ENCODE measurements at places on chromosomes 4 and X.

DNA sequence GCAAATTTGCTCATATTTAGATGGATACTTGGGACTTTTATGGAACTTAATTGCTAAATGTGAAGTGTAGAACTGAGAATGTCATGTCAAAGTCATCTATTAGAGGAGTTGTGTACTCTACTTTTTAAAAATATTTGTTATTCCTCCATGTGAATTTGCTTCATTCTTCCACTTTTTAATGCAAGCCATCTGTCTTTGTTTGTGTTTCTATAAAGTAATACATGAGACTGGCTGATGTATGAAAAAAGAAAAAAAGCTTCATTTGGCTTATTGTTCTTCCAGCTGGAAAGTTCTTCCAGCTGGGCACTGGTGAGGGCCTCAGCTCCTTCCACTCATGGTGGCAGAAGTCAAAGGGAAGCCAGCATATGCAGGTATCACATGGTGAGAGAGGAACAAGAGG lies 114.6 kb upstream of the GRID2 start:
- no peak for DNase-seq

DNA sequence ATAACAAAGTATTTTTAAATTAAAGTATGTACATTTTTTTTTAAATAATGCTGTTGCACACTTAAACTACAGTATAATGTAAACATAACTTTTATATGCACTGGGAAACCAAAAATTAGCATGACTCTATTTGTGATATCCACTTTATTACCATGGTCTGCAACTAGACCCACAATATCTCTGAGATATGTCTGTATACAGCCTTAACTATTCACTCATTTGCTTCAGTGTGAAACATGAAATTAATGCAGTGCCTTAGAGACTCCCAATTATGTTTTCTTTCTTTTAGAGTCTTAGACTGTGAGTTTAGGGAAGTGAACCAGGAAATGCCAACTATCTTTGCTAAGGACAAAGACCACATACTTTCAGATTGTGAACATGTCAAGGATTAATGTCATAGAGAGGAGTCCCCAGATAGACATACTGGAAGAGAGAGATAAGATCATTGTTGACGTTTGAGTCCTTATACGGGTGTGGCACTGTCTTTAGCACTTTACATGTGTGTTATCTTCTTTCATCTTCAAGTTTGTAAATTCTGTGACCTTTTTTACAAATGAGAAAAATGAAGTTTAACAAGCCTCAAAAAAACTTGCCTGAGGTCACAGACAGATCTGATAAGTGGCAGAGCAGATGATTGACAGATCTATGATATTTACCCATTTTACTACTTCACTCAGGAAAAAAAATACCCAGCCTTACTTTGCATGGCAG lies 23.2 kb downstream of the CXorf58 start:
- DNase-seq = peak; percentile 14

- DNase-seq = no peak
Measured at GRCh38 chrX:76202471-76202870, 29.6 kb downstream of the PBDC1 start.

- DNase-seq = no peak
Measured at GRCh38 chr4:156746111-156746510, 225.5 kb downstream of the PDGFC start.

DNA sequence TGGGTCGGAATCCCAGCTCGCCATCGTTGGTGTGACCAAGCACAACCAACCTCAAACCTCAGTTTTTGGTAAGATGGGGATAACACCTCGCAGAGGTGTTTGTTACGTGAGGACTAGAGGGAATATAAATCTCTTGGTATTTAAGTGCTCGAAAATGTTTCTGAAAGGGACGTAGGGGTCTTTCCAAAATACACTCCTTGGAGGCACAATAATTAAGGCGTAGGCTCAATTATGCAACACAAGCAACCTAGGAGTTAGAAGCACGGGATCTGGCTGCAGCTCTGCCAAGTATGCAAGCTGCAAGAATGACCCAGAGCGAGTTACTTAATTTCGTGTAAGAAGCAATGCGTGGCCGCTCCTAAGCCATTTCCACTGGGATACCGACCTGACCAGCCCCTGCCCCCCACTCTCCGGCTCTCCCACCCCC lies 552 bp downstream of the ADH5 start:
- DNase-seq = peak; percentile 27

GRCh38 chr4:113469023-113469390 lies 292.5 kb downstream of the CAMK2D start:
- no peak for DNase-seq

- DNase-seq = no peak
Measured at GRCh38 chr4:110609044-110609750, 13.7 kb downstream of the PITX2 start.

DNA sequence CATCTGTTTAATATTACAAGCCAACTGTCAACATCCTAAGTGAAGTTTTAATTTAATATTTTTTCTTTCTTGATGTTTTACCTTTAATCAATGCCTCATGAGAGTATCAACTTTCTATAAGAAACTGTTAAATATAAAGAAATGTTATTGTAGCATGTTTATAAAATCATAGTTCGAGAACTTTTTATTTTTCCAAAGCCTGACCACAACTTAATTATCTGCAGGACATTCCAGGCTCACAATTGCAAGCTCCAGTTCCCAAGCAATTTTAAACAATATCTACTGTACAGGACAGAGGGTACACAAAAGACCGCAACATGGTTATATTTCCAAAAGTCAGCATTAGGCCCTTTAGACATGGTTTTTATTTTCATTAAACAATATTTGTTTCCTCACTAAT lies 20.1 kb downstream of the STX18 start:
- no peak for DNase-seq

DNA sequence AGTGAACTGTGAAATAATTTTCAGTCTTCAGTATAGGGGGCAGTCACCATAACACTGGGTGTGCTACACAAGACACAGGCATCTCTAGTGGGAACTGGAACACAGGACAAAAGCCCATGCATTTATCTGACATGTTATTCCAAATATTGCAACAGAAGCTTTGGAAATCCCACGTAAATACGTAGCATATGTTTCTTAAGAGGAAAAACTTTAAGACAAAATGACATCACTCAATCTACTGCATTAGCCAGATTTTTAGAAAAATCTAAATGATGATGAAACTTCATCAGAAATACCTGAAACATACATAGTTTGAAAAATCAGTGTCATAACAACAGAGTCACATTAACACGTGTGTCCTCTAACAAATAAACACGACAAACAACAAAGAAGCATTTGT lies 14.5 kb downstream of the SHISA3 start:
- DNase-seq = no peak

- no peak for DNase-seq
Measured at GRCh38 chrX:1108501-1109445, 103.7 kb downstream of the CRLF2 start.

DNA sequence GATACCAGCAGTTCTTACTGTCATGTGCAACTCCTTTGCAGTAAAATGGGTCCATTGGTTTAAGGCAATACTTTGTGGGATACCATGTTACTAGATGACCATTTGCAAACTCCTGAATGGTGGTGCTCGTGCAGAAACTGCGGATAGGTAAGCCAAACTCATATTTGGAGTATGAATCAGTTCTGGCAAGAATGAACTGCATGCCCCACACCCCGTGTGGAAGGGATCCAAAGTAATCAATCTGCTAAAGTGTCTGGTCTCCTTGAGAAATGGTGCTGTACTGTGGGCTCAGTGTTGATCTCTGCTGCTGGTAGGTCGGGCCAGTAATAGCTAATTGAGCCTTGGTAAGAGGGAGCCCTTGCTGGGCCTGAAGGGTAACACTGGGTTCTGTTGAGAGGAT lies 4.2 kb upstream of the TAB3 start:
- no peak for DNase-seq

DNA sequence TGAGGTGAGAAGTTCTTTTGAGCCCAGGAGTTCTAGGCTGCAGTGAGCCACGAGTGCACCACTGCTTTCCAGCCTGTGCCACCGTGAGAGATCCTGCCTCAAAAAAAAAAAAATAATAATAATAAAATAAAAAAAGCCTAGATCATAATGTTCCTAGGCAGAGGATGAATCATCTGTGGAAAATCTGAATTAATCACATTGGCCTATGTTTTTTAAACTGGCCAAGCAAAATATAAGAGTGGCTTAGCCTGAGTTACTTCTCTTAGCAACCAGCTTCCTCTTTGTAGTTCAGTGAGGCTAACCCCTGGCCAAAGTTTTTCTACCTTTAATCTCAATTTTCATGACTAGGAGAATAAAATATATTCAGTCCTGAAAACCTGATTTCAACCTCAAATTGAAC lies 614.6 kb downstream of the PPP4R3C start:
- DNase-seq = no peak

- peak; percentile 98 for DNase-seq
Measured at GRCh38 chrX:318068-318738, 393 bp downstream of the GTPBP6 start.

GRCh38 chr4:19655666-19656065 lies 596.0 kb upstream of the SLIT2 start:
- DNase-seq = no peak

DNA sequence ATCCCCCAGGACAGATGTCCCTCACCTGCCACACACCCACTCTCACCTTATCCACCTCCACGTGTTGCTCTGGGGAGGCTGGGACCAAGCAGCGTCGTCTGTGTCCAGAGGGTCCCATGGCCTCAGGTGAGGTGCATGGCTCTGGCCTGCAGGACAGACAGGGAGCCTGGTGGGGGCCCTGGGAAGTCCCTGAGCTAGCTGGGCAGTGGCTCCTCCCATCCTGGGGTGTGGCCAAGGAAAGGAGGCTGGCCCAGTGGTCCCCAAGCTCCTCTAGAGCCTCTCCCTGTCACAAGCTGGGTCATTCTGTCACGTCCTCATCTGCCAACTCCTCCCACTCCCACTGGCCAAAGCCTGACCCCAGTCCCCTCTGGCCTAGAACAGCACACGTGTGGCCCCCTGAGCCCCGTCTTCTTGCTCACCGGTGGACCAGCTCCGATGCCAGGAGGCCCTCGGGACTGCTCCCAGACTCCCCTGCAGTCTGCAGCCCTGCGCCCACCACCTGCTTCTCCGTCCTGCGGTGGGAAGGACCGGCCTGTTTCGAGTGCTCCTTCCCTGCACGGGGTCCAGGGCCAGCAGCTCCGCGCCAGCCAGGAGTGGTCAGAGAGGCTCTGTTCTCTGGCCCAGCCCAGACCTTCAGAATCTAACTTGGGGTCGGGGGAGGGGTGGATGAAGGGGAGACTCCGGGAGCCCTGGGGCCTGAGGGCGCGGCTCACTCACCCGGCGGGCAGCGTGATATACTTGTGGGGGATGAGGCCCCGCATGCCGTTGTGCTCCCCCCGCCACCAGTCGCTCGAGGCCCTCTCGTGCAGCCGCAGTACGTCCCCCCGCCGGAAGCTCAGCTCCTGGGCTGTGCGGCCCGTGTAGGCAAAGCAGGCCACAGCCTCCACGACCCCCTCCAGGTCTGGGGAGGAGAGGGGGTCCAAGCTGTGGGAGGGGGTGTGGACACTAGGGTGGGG lies 4.8 kb downstream of the AVPR2 start:
- no peak for DNase-seq

GRCh38 chr4:3712936-3713335 lies 53.2 kb upstream of the ADRA2C start:
- DNase-seq = no peak

DNA sequence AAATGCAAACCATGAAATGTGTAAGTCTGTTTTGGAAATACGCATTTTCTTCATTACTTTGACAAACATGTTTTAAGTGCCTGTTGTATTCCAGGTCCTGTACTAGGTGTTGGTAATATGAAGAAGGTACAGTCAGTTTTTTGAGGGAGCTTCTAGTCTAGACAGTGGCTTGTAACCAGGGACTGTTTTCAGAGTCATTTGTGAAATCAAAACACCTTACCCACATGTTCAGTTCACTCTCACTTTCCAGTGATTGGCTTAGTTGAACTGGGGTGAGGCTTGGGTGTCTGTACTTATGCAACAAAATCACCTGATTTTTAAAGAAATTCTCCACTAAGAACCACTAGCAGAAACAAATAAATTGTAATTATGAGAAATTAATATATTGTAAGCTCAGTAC lies 16.4 kb downstream of the DCLK2 start:
- DNase-seq = no peak

DNA sequence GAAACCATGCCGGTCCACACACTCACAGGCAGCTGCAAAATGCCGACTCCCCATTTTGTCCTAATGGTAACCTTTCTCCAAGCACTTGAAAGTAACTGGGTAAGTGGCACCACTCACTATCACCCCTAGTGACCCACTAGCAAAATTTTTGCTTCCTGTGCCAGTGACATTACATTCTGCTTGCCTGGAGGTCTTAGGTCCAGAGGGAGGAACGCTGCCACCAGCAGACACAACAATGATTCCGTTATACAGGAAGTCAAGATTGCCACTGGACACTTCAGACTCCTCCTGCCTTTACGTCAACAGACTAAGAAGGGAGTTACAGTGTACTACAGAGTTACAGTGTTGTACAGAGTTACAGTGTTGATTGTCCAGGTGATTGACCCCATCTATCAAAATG lies 11.8 kb upstream of the TMEM192 start:
- DNase-seq = no peak

GRCh38 chr4:70746179-70746839 lies 24.5 kb downstream of the RUFY3 start:
- no peak for DNase-seq

GRCh38 chr4:183563874-183564273 lies 59.0 kb downstream of the ING2 start:
- peak; percentile 3 for DNase-seq

- DNase-seq = no peak
Measured at GRCh38 chr4:186685767-186686183, 37.9 kb downstream of the FAT1 start.

GRCh38 chrX:1140236-1140681 lies 72.2 kb downstream of the CRLF2 start:
- no peak for DNase-seq

Data from activated CD4-positive, alpha-beta T cell treated with anti-CD3 and anti-CD28 coated beads, Interleukin-2, Interleukin-4, amounts not matched to agents 100 ng/mL and 50 ng/mL, durations not matched to agents 16 hours and 8 hours (primary cell).